ENCODE measurements at places on chromosomes 2 and 18.
A peak's percentile ranks its signal among the peaks of the same experiment; 100 is the strongest.

GRCh38 chr2:178070824-178071223, 1.8 kb downstream of the PDE11A start:
- DNase-seq: no peak

GRCh38 chr18:39313992-39314391, 1748.4 kb upstream of the CELF4 start:
- no peak for DNase-seq

DNA sequence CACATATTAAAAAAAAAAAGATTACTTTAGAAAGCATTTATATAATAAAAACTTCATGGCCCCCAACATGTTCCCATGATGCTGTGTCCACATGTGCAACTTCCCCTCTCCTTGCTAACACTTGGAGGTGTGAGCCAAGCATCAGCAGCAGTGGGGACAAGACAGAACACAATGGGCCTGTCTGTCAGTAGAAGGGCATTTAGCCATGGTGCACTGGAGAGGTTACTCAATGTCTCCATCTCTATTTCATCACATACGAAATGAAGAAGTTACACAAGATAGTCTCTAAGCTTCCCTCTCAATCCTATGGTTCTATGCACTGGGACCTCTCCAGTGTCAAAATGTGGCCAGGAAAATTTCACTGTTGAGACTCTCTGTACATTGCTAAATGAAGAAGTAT, 2.5 kb downstream of the VIT start:
- no peak for DNase-seq

DNA sequence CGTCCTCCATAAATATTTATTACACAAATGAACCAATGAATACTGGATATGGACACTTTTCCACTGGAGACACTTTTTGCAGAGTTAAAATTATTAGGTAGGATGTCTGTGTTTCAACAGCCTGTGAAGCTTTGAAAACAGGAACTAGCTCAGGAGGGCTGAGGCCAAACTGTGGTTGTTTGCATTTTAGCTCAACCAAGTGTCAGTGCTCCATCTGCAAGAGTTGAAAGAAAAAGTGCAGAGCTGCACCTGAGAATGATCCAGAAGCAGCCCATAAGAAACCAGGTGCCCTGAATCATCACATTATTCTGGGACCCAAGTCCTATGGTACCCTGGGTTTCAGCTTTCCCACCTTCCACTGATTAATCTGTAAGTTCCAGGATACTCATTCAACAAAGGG, 180.4 kb downstream of the TRIB2 start:
- DNase-seq: no peak

DNA sequence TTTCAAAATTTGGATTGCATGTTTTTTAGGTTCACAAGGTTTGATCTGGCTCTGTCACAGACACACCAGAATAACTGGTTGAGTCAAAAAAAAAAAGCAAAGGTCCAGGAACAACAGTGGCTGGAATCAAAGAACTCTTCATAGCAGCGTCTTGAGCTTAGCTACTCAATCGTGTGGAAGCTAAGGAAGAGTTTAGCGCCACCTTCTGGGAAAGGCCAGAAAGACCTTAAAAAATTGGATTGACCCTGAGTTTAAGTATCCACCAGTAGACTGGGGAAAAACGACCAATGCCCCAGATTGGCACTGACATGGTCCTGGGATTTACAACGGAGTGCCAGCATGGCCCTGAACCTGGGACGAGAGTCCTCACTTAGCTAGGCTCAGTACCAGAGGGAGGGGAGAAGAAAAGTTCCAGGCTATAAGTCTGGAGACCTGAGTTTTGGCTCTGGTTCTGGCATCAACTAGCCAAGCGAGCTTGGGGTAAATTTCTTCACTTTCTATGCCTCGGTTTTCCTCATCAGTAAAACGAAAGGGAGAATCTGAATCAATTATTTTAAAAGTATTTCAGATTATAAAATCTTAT, 71.1 kb upstream of the TFCP2L1 start:
- DNase-seq: peak; percentile 63

DNA sequence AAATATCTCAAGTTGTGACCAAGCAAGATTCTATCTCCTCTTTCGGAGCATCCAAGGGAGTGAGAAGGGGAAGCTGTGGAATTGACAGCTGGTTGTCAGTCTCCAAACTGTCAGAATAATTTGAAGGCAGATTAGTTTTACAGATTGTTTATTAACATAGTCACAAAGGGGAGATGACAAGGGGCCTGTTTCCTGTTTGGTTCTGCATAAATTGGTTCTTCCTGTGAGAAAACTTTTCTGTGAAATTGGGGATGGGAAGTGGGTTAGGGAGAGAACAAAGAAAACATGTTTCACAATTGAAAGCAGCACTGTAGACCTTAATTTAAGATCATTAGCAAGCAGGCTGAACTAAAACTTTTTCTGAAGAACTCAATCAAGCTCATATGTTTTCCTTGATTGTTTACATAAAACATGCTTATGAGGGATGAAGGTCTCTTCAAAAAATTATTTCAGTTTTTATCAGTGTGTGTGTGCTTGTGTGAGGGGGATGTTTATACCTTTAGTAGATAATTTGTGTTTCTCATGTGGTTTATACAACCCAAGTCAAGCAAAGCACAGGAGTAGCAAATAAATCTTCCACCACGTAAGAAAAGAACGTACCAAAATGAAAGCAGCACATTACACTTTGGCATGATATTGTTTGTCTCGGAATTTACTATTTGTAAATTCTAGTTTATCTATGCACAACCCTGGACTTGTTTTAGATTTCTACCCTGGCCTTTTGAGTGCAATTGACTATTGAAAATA, 604.9 kb upstream of the CDH2 start:
- no peak for DNase-seq

DNA sequence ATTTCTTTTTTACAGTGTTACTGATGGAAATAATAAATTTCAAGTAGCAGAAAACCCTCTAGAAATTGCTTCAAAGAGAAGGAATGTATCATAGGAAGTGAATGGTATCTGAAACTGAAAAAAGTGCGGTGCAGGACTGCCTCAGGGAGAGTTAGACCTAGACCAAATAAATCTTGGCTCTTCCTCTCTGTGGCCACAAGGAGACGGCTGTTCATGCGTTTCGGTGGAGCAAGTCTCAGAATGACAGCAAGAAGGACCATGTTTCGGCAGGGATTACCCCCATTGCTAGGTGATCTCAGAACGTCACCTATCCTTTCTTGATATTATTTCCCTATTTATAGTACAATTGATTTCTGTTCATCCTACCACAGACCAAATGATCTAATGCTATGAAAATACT, 522.3 kb downstream of the SOX11 start:
- DNase-seq: no peak

DNA sequence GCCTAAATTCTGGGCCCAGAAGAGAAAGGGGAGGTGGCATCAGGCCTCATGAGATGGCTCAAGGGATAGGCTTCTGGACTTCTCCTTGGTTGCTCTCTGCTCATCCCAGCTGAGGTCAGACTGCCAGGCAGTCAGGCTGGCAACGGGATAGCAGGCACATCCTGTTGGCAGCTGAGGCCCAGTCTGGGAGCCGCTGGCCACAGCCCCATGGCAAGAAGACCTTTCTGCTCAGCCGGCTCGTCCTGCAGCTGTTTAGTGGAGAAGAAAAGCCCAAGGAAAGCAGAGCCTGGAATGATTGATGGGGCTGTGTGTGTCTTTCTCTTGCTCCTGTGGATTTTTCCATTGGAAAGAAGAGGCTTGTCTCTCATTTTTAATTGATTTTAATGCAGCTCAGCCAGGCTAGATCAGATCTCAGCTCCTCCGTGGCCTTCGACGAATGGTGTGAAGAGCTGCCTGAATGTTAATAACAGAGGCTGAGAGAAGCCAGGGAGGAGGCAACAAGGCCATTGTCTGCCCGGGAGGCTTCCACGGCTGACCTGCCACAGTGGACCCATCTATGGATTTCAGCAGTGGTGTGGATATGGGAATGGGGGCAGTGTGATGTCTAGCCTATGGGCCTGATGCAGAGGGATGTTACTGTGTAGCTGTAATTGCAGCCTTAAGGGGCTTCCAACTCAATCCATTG, 99.5 kb downstream of the HS1BP3 start:
- DNase-seq: no peak

- no peak for DNase-seq
These were observed 35.8 kb upstream of the PTPN4 start for GRCh38 chr2:119723784-119724467.

GRCh38 chr2:66442516-66443185, 7.7 kb downstream of the MEIS1 start:
- DNase-seq: no peak

DNA sequence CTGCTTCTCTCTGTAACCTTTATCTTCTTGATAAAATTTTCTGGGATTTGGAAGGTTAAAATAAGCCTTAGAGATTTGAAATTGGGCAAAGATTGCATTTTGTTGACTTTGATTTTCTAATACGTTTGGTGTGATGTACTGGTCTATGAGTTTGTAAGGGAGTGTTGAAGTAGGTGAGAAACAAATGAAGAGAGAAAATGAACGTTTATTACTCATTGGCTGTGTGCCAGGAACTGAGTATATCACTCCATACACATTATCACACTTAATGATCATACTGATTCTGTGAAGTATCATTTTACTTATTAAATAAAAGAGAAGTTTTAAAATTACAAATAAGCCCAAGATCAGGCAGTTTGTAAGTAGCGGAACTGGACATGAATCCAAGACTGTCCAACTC, 795.1 kb upstream of the ZEB2 start:
- DNase-seq: no peak

GRCh38 chr18:48326901-48327675, 82.1 kb downstream of the ZBTB7C start:
- DNase-seq: peak; percentile 55

- no peak for DNase-seq
These were observed 61.2 kb upstream of the SLC39A10 start for GRCh38 chr2:195595825-195596224.

DNA sequence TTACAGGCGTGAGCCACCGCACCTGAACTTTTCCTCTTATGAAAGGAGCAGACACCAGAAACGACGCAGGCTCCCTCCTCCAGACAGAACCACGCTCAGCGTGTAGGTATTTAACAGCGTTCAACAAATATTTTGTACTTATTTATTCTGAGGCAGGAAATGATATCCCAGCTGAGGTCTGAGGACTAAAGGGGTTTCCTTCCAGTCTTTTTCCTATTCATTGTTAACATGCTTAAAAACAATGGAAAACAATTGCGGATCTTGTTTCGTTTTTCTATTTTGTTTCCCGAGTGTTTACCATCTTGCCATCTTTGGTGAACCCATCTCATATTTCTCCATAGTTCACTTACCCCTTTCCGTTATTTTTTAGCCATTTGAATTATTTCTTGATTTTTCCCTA, 43.7 kb upstream of the FOSL2 start:
- DNase-seq: no peak

DNA sequence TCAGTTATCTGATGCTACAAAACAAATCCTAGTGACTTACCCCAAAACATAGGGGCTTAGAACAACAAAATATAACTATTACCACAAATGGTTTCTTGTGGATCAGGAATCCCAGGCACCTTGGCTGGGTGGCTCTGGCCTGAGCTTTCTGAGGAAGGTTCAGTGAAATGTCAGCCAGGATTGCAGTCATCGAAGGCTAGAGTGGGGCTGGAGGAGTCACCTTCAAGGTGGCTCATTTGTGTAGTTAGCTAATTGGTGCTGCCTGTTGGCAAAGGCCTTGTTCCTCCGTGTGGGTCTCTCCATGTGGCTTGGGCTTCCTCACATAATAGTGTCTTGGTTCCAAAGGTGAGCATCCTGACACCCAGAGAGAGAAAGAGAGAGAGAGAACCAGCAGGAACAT, 57.4 kb downstream of the COPS8 start:
- no peak for DNase-seq

- no peak for DNase-seq
These were observed 628 bp downstream of the MRPL30 start for GRCh38 chr2:99181624-99182000.

GRCh38 chr2:226839951-226840350, 4.1 kb downstream of the RHBDD1 start:
- no peak for DNase-seq

DNA sequence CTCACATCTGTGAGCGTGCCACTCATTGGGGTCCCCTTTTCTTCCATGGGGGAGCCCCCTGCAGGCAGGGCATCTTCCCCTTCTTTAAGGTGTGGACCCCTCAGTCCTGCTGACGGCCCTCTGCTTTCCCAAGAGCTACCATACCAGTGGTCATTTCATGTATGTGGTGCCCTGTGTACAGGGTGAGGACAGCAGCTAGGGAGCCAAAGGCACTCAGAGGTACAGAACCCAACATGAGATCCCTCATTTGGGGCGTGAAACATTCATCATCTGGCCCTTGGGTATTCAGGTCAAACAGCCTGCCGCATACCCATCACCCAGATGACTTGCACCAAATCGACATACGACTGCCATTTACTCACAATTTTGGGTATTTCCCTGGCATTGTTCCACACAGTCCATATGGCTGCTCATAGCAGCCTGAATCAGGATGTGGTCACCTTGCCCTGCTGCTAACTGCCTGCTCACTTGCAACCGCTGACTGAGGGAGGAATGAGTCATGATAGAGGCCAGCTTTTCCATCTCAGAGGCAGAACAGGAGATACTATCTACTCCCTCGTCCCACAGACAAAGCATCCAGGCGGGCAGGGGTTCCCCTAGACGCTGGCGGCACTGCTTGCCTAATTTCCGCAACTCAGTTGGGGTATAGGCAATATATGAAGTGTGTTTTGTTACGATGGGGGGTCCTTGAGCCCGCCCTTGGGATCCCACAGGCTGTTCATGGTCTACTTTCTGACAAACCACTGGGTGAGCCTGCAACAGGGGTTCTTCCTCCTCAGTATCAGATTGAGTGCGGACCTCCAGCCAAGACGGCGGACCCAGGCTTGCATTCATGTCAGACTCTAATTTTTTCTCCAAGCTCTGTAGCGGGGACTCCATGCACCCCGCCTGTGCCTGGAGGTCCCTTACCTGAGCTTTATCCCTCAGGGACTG, 228.6 kb downstream of the SATB2 start:
- DNase-seq: peak; percentile 89

GRCh38 chr18:79523736-79524180, 128.0 kb downstream of the NFATC1 start:
- DNase-seq: no peak

- no peak for DNase-seq
These were observed 150.6 kb upstream of the EPC2 start for GRCh38 chr2:148493822-148494563.

- DNase-seq: no peak
These were observed 65.9 kb upstream of the TNP1 start for GRCh38 chr2:216925636-216926366.

- DNase-seq: peak; percentile 53
These were observed 28.7 kb upstream of the MFSD6 start for GRCh38 chr2:190379249-190379964.

DNA sequence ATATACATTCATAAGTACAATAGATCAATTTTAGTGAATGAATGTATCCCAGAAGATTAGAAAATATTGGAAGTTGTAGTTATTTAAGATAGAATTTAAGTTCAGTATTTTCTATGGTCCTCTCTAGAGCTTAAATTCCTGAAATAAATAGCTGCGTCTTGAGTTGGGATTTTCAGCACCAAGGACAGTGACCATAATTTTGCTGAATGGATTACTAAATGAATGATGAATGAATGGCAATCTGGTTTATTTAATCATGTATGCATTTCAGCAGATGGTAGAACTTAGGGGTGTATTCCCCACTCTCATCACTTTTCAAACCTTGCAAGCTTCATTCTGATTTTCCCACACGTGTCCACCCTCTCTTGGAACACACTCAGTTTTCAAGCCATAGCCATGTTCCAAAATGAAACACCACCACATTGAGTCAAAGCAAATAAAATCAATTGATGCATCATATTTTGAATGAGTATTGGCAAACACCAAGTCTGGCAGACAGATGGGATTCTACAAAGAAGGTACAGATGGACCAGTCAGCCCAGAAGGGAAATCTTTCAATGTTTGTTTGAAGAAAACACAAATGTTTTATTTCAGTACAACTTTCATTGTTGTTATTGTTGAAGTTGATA, 362.2 kb upstream of the NXPH2 start:
- DNase-seq: peak; percentile 49

Data from fibroblast of skin of scalp (primary cell).